ENCODE measurements at places on chromosomes 4 and X.

- DNase-seq: no peak
Observed at GRCh38 chr4:56425518-56425917, 9.9 kb downstream of the PPAT start.

DNA sequence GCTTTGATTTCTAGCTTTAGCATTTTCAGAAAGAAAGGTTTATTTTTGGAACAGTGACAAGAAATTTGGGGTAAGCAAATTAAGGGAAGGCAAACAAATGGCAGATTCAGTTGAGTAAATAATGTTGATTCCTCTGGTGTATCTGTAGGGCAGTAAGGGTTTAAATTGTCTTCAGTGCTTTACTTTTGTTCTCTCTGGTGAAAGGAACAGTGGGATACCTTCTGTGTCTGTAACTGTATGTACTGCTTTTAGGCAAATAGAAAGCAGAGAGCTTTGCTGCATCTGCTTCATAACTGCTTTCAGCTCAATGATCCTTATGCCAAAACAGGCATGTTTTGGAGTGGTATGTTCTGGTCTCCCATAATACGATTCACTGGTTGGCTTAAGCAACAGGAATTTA lies 932.1 kb upstream of the SLIT2 start:
- DNase-seq: no peak

GRCh38 chrX:22527302-22527701 lies 254.6 kb downstream of the CBLL2 start:
- no peak for DNase-seq

DNA sequence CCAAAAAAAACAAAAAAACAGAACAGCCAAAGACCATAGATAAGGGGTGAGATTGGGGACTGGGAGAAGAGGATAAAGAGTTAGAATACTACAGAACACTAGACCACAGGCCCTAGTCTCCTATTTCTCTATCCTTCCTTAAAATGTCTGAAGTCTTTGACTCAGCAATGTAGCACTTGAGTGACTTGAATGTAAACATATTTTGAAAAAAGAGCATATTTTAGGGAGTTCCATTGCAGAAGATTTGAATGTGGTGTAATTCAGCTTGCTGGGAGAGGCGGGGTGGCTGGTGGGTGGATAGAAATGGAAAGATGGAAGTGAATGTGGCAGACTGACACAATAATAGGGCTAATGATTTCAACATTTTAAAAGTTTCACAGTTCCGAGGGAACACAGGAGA lies 144.9 kb downstream of the CHIC2 start:
- no peak for DNase-seq

GRCh38 chr4:39571054-39571453 lies 43.8 kb upstream of the UGDH start:
- no peak for DNase-seq

Data from stimulated activated CD8-positive, alpha-beta memory T cell treated with anti-CD3 and anti-CD28 coated beads, Interleukin-2, amount 100 ng/mL, for 48 hours (primary cell).